Suppressor macrophage treated with lipopolysaccharide for 1 hour (primary cell): ENCODE measurements at places on chromosomes 3 and 15.

- DNase-seq: no peak
Measured at GRCh38 chr3:49172551-49173041, 1.2 kb downstream of the KLHDC8B start.

DNA sequence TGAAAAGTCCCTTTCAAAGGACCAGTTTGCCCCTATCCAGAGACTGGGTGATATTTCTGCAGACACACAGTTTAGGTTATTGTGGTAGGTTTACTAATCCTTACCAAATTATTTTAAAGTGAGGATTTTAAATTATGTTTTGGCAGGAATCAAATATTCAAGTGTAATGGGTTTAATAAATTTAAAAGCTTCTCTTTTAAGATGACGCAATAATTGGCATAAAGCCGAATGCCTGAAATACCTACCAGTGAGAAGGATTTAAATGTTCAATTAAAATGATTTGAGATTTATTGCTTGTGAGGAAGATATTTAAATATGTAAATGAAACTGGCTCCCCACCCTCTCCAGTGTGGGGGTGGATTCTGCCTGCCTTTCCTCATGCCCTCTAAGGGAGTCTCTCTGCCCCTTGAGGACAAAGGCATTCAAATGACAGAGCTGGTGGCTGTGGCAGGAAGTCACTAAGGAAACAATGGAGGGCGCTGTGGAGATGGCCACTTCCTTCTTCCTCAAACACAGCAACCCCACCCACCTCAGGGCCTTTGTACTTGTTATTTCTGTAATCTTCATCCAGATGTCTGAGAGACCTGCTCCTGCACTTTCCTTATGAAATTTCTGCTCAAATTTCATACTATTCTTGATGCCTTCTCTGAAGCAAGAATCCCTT lies 131.7 kb downstream of the TNIK start:
- peak; percentile 64 for DNase-seq

GRCh38 chr3:177545964-177546363 lies 348.7 kb upstream of the TBL1XR1 start:
- DNase-seq: no peak

DNA sequence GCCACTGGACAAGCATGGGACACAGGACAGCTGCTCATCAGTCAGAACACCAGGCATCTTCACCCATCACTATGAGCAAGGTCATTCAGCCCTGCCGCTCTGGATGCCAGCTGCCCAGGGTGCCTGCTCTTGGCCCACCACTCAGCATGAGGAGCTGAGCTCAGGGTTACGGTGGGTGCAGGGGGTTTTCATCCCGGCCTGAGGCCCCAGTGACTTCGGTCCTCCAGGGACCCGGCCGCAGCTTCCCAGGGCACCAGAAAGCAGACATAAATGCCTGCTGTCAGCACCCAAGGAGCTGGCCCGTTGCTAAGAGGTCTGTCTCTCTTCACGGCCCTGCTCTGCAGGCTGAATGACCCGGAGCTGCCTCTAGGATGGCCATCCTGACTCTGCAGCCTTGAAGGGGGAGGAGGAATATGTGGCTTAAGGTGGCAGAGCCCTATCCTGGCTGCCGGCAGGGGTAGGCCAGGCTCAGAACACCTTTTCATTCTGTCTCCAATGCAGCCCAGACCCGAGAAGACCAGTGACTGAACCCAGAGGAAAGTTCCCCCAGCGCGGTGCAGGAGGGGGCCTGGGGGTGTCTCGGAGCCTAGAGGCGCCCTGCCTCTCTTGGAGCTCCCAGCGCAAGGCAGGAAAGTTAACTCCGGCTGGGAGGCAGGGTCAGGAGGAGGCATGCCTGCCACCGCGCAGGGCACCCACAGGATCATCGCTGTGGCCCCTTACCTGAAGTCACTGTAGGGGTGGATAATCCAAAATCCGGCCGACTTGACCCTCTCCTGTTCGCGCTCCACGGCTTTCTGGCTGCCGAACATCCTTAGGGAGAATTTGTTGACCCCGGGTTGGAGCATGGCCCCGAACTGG lies 1.8 kb downstream of the HCN4 start:
- DNase-seq: no peak

DNA sequence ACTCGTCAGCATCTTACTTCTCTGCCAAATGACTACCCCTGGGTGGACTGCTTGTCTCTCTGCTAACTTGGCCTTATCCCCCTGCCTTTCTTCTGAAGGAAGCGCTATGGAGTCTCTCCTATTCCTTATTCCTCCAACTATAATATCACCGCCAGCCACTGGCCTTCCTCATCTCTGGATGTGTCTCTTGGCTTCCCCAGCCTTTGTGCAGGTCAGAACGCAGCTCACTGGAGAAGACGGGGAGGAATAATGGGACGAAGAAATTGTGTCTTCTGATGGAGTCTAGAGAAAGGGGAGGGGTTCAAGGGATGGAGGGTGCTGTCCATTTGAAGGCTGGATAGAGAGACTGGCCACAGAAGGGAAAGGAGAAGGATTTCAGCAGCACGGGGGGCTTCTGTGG lies 16.9 kb downstream of the ITGA11 start:
- no peak for DNase-seq

DNA sequence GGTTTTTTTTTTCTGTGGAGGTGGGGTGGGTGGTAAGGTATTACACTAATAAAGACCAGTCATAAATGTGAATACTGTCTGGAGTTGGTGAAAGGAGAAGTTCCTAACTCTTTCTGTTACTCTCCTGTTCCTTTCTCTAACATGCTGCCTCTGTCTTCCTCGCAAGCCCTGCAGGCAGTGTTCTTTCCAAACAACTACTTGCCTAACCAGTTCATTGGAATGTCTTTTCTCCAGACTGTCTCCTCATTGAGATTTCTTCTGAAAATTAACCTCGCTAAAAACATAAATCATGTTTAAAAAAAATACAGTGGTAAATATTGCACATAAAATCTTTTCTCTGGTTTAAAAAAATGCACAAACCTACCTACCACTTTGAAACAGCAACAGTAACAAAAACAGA lies 135.2 kb downstream of the TP63 start:
- DNase-seq: no peak
